ENCODE measurements at places on chromosomes 3 and 15.

- DNase-seq, result no peak
These were observed 11.3 kb downstream of the RYR3 start for GRCh38 chr15:33322091-33322490.

GRCh38 chr3:195877136-195877715, 31.1 kb downstream of the TNK2 start:
- no peak for DNase-seq

DNA sequence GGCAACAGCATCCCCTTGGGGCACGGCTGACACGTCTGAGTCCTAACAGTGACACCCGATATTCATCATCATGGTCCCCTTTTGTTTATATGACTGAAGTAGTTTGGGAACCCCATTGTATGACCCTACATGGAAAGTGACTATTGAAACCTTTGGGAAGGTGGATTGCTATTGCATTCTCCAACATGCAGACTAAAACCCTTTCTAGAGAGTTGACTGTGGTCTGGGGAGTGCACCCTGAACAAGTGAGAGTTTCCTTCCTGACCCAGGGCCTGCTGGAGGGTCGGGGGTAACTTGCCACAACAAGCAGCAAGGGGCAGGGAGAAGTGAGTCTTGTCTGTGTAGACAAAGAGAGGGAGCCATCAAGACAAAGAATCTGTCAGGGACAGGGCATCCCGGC, 54.4 kb downstream of the ISG20 start:
- DNase-seq, result no peak

DNA sequence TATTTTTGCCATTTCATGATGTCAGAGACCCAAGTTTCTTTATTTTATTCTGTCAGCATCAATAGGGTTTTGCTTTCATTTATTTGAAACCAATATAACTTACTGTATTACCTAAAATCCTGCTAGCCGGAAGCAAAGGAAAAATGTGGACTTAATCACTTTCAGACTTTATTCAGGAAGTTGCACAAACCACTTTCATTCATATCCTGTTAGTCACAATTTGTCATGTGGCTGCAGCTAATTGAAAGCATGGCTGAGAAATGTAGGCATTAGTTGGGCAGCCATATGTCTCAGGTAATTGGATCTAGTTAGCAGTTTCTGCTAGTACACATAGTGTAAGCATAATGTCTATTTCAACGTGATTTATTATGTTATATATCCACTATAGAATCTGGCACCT, 462.3 kb upstream of the SGO1 start:
- DNase-seq, result peak; percentile 82

- DNase-seq, result no peak
These were observed 202.7 kb upstream of the TOPAZ1 start for GRCh38 chr3:44039006-44039405.

- peak; percentile 73 for DNase-seq
These were observed 7.2 kb upstream of the DYNC1LI1 start for GRCh38 chr3:32577581-32578556.

DNA sequence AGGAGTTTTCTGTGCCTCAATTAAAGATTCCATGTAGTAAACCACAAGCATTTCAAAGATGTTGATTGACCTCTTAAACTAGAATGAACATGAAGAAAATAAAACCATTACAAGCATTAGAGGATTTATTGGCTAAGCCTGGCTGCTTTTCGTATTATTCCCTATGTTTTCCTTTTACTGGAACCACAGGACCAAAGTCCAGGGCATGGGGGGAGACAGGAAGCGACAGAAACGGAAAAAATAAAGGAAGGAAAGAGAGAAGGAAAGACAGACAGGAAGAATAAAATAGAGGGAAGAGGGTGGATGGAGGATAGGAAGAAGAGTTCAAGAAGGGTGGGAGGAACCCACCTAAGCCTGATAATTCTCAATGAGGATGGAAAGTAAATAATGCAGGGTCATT, 169.9 kb downstream of the SHQ1 start:
- no peak for DNase-seq

- no peak for DNase-seq
These were observed 8.6 kb downstream of the FBXL22 start for GRCh38 chr15:63605816-63606215.

DNA sequence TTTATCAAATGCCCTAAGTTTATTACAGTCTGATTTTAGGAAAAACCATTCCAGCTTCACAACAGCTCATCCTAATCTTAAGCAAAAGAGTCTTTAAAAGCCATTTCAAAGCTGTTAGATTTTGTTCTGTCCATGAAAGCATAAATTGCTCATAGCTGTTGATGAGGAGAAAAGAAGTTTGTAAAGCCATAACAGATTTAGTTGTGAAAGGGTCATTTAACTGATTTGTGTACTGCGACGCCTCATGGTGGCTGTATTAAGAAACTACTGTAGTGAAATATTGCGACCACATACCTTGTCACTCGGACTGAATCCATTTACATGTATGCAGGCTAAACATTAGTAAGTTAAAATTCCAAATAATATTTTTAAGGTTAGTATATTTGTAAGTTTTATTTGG, 20.9 kb downstream of the BBX start:
- peak; percentile 36 for DNase-seq

DNA sequence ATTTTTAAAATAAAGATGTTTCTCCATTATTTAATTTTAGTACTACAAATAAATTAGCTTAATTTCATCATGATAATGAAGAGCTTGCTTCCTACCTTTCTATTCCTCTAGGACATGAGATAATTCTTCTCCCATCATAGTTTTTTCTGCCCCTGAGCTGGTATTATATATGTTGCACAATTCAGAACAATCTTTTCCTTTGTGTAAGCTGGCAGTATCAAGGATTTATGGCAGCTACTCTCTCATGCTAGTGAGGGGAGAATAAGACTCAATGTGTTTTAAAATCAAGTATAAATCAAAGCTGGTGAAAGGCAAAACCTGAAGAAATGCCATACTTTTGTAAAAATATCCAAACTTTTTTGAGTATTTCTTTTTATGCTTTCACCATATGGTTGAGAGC, 1405.3 kb downstream of the SI start:
- DNase-seq, result no peak

DNA sequence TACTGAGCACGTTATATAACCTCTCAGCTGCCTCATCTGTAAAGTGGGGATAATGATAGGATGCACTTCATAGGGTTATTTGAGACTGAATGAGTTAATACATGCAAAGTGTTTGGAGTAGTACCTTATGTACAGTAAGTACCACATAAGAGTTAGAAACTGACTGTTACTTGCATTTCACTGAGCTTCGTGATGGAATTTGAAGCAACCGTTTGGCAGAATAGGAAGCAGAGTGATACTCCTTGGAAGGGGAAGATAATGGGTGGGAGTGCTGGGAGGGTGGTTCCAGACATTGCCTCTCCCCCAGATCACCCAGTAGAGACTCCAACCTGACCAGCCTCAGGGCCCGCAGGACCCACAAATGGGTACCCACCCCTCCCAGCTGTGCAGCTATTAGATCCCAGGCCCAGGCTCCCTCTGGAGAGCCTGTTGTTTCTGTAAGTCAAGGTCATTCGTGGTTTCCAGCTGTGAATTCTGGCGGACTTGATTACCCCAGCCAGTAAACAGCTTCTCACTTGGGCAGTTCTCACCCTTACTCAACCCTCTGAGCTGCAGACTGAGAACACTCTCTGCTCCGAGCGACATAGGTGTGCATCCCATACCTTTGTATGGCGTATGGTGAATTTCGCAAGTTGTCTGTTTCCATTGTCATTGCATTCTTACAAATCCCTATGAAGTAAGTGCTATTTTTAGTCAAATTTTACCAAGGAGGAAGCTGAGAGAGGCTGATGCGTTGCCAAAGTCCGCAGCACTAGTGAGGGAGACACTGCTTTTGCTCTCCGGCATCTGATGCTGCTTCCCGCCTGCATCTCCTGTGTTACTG, 11.1 kb downstream of the ALPK3 start:
- DNase-seq, result peak; percentile 35

- DNase-seq, result no peak
These were observed 190.1 kb downstream of the FAM43A start for GRCh38 chr3:194875581-194876402.

GRCh38 chr3:49278548-49278947, 1.5 kb upstream of the C3orf62 start:
- DNase-seq, result peak; percentile 61

GRCh38 chr3:52119099-52119498, 35.1 kb downstream of the POC1A start:
- DNase-seq, result no peak

DNA sequence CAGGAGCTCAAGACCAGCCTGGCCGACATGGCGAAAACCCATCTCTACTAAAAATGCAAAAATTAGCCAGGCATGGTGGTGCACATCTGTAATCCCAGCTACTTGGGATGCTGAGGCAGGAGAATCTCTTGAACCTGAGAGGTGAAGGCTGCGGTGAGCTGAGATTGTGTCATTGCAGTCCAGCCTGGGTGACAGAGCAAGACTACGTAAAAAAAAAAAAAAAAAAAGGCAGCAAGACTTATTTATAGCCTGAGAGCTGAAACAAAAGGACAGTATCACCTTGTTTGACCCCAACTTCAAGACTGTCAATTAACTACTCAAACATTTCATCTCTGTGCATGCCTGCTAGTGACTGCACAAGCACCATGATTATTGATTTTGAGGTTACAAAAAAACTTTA, 478.9 kb upstream of the GBE1 start:
- no peak for DNase-seq

DNA sequence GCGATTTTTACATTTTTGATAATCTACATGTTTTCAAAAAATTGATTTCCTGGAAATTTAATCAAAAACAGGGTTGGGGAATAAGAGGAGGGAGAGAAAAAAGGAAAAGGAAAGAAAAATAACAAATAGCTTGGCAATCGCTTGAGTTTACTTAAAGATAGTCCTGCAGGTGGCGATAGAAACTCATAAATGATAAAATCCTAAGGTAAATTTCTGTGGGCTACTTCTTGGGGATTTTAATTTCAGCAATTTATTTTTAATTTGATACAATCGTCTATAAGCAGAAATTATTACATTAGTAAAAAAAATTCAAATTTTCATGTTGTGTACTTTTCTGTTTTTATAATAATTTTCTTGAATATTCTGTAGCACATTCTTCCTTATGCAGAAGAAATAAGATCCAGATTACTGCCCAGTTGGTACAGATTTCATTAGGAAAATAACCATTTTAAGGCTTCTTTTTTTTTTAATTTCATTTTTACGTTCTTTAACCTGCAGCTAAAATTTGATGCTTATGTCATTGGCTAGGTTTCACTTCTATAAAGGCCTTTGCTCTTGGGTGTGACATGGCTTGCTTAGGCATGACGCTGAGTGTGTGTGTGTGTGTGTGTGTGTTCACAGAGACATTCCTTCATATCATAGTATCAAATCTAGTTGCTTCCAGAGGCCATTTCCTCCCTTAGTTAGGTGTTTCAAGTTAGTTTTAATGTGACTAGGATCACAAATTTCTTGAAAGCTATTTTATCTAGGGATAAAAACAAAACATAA, 181.8 kb downstream of the MCTP2 start:
- DNase-seq, result peak; percentile 28

DNA sequence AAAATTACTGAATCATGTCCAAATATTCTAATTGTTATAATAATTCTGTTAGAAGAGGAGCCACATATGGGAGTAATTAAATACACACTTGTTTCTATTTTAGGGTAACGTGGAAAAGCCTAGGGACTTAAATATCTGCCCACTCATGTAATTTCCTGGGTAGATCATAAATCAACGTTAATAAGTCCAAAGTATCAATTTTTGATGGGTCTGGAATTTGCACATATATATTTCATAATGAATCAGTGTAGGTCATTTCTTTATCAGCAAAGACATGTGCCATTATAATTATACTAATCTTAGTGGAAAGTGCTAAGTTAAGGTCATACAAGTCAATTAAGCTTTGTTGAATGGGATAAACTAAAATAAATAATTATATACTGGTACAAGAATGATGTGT, 346.2 kb downstream of the ZBBX start:
- no peak for DNase-seq

GRCh38 chr3:126132751-126133511, 47.5 kb downstream of the ALDH1L1 start:
- DNase-seq, result peak; percentile 22

- DNase-seq, result no peak
These were observed 8.3 kb upstream of the LMOD3 start for GRCh38 chr3:69130689-69131088.

- DNase-seq, result peak; percentile 72
These were observed 21.0 kb downstream of the IFT122 start for GRCh38 chr3:129461022-129461421.

DNA sequence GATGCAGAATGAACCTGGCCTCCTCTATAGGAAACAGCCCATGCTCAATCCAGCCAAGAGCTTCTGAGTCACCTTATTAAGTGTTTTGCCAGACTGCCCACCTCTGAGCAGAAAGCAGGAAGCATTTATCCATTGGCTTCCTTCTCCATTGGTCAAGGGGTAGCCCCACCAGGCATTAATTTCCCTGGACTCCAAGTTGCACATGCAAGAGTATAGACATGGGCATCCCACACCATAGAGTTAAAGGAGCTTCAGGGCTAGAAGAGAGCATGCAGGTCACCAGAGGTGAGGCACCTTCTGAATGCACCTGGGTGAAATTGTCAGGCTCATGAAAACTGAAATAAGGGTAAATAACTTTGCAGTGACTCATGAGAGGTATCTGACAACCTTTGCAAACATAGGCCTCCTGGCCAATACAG, 230.8 kb upstream of the STAC start:
- no peak for DNase-seq

DNA sequence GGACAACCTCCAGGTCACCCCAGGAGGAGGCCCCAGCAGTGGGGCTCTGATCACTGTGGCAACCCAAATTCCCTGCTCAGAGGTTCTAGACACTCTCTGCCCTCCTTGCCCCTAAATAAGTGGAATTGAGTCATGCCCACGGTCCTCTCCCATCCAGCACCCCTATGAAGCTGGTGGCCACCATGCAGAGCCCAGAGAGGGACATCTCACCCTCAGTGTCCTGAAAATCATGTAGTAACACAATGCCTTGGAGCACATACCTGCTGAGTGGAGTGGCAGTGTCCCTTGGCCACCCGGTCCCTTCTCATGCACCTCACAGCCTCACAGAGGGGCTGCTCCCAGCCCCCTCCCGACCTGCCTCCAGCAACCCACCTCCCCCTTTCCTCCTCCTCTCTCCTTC, 114.3 kb upstream of the MEF2A start:
- DNase-seq, result no peak

DNA sequence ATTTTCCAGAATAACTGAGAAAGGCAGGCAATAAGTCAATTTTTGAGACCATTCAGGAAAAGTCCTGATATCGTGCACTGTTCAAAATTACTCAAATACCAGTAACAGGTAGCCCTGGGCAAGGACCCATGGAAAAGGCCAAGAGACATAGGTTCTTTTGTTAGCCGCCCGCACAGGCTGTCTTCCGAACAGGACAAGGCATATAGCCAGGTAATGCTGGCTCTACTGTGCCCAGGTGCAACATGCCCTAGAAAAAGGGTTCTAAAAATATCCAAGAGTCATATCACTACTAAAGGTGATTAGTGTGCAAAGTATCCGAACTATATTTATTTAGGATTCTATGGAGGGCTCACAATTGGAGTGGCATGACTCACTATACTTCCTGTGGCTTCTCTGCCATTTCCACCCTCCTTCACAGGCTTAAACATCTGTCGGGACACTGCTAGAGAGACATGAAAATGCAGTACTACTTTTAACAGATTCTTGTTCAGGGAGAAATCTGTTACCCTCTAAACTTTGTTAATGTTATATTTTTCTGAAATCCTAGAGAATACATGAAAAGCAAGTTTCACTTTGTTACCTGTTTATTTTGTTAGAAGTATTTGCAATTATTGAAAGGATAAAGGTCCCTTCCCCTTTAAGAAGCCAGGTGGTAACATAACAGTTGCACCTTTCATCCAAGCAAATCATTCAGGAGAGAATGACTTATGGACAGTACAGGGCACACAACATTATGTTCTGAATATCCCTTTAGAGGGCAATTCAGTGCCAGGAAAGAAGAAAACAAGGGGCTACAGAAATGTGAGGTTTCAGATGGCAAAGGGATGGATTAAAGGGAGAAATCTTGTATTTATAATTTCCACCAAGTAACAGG, 293.3 kb upstream of the THBS1 start:
- peak; percentile 30 for DNase-seq
